ENCODE measurements at places on chromosomes 6 and 20. TPM values are rescaled to one million over a fixed set of nuclear protein-coding genes. Genes with fewer than 3 reads are reported as not detected.
A peak's percentile ranks its signal among the peaks of the same experiment; 100 is the strongest.

GRCh38 chr6:26541579-26541978, 3.4 kb downstream of the HMGN4 start:
- no peak for DNase-seq

DNA sequence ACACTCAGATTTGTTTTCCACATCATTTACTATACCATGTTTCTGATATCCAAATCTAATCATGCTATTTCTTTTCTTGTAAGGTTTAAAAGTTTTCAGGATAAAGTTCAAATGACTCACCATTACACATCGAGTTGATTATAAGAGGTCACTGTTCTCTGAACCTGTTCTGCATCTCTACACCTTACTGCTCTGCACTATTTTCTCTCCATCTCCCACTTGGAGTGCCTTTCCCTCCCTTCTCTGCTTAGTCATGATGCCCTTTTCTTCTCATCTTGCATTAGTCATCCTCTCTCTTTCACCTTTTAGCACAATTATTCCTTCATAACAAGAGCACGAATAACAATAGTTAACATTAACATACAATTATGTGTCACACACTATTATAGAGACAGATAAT, 37.5 kb upstream of the FUT9 start:
- peak; percentile 1 for DNase-seq

- no peak for DNase-seq
Measured at GRCh38 chr6:6746333-6746969, 157.9 kb downstream of the LY86 start.

- DNase-seq, result peak; percentile 4
Measured at GRCh38 chr6:89475101-89475500, 42.1 kb downstream of the ANKRD6 start.

- DNase-seq, result no peak
Measured at GRCh38 chr6:138896104-138896756, 91.8 kb downstream of the REPS1 start.

DNA sequence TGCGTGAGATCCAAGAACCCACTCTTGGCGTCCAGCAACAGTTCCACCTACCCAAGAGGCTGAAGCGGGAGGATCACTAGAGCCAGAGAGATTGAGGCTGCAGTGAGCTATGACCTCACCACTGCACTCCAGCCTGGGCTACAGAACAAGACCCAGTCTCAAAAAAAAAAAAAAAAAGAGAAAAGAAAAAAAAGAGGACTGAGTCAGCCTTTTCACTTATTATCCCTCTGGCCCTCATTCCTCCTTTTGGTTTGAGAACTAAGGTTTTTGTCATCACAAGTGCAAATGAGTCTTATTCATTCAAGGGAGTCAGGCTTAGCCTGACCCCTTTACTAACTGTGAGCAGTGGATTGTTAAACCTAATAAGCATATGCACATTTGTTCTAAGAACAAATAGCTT, 37.9 kb upstream of the JARID2 start:
- DNase-seq, result no peak

GRCh38 chr6:116387374-116387773, 16.6 kb downstream of the DSE start:
- peak; percentile 84 for DNase-seq

DNA sequence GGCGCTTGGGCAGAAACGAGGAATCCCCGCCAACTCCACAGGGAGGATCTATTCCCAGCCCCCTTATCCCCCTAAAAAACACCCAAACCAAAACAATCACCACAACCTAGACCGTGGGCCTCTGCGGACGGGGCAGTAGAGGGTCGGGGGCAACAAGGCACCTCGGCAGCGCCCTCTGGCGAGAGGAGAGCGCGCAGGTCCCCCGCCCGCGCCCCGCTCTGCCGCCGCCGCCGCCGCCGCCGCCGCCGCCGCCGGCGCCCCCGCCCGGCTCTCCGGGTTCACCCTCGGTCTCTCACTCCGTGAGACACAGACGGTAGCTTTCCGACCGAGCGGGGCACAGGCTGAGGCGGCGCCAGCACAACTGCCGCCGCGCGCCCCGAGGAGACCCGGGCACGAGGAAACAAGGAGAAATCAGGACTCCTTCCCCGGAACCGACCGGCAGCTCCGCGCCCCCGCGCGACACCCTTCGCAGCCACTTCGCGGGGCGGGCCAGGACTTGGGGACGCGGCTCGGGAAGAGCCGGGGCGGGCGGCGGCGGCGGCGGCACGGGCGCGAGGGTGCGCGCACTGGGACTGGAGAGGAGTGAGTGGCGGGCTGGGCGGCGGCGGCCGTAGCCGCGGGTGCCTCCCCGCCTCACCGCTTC, at the start of gene SLC35F1:
TSS of gene SLC35F1 (plus strand) at position 307 of the 643 bp plus-strand sequence.
- DNase-seq, result no peak

DNA sequence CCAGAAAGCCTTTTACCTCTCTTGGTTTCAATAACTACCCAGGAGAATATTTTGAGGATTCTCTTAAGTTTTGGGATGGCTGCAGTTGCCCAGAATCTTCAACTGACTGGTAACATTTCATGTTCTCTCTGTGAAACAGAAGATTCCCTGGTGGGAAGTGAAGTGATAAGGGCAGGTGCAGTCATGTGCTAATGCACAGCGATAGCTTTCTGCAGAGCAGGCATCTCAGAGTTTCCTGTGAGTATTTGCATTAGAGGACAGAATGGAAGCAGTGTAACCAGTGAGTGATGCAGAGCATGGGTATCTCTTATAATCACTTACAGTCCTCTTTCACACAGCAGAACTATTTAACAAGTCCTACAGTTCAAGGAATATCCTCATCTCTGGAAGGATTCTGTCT, 76.1 kb downstream of the HCRTR2 start:
- no peak for DNase-seq

GRCh38 chr20:33830371-33830770, 19.2 kb downstream of the CHMP4B start:
- DNase-seq, result no peak

DNA sequence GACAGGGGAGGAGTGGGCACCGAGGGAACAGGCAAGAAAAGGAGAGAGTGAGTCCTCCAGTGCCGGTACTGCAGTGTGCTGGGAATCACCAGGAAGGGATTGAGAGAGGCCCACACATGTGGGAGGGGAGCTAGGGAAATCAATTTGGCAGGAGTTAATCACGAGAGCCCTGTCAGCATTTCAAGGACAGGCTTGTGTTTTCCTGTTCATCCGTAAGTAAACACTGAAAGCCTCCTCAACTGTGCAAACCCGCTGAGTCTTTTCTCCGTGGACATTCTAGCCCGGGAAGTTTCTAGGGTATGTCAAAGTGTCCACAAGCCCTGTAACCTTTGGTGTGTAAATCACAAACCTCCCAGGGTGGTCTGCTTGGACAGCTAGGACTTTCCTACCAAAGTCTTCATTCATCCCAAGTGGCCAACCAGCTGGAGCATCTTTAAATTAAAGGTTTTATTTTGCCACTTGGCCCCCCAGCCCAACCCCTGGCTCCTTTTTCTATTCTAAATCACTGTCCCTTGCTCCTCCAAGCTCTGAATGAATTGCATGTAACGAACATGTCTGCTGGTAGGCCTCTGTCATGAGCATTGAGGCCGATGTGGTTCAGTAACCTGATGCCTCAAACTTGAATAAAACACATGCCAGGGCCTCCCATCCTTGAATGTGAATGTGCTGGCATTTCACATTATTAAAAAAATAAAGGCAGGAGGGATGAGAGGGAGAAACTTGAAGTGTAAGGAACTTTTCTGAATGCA, 149.1 kb downstream of the ZNF217 start:
- DNase-seq, result no peak

- peak; percentile 61 for DNase-seq
Measured at GRCh38 chr6:42929821-42930360, 611 bp downstream of the CNPY3 start.

DNA sequence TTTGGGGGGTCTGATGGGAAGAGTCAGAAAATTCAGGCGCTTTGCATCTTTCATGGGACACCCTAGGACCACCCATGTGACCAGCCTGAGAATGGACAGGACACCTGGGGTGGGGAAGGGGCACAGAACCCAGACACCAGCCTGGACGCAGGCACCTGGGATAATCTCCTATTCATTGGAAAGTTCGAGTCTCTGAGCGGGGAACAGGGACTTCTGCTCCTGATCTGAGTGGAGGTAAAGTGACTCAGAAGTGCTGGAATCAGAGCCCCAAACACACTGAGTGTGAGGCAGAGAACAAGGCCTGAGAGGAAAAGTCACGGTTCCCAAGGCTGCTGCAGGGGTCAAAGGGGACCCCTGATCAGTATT, 1.4 kb downstream of the HLA-B start:
- DNase-seq, result no peak

- no peak for DNase-seq
Measured at GRCh38 chr20:3123542-3123941, 36.1 kb downstream of the FASTKD5 start.

- DNase-seq, result no peak
Measured at GRCh38 chr6:135347887-135348286, 149.7 kb downstream of the AHI1 start.

GRCh38 chr6:14217728-14218518, 100.4 kb downstream of the CD83 start:
- DNase-seq, result no peak

DNA sequence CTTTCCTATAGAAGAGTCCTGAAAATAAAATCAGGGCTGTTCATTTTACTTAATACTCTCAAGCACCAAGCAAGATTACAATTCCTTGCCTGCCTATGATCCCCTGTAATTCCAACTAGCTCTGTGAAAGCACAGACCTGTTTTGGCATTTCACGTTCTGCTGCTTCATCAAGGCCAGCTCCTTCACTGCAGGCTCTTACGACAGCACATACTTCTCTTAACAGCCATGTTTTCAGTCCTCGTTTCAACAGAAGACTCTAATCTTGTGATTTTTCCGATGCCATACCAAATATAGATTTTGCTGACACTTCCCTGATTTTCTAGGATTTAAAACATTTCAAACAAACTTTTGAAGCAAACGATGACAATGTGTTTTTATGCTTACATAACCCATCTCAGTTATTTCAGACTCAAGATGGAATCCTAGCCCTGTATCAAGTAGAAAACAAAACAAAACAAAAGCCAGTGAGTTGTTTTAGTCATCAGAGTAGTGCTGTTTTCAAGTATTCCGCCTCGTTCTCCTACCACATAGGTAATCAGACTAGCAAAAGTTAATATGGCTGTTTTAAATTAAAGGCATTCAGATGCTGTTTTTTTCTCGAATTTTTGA, 616.5 kb upstream of the CITED2 start:
- DNase-seq, result no peak

DNA sequence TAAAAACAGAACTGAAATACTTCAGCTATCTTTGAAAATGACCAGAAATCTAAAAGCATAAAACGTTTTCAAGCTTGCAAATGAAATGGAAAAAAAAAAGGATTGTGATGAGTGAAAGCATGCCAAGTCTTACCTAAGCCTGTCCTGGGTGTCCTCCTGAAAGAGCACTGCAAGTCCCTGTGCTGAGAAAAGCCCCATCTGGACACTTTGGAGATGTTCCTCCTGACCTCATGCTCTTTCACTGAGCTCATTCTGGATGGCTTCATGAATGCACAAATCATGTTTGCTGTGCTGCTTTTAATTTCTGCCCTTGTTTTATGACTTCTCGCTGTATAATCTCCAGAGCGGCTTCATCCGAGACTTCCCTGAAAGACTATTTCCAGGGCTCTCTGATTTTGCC, 136.0 kb downstream of the SOD2 start:
- no peak for DNase-seq

GRCh38 chr6:140201787-140202458, 827.5 kb upstream of the CITED2 start:
- DNase-seq, result no peak

DNA sequence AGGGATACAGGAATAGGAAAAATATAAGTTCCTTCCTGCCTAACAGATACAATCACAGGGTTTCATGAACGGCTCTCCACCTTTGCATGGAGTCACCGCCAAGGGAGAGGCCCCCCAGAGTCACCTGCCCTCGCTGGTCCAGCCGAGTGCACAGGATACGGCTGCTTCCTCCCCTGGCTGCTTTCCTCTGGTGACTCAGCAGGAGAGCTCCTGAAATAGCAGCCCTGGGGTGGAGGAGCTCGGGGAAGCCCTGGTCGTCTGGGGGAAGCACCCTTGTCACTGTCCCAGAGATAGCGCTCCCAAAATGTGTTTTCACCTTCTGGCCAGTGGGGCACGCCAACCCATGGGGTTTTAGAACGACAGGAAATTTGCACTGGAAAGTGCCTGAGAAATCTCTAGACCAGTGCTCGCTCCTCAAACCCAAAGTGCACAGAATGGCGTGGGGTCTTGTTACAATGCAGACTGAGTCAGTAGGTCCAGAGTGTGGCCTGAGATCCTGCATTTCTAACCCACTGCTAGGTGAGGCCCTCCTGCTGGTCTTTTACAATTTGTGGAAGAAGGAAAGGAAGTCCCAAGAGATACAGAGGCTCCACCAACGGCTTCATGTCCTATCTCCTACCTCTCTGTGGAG, 35.9 kb upstream of the FAM50B start:
- DNase-seq, result peak; percentile 86

DNA sequence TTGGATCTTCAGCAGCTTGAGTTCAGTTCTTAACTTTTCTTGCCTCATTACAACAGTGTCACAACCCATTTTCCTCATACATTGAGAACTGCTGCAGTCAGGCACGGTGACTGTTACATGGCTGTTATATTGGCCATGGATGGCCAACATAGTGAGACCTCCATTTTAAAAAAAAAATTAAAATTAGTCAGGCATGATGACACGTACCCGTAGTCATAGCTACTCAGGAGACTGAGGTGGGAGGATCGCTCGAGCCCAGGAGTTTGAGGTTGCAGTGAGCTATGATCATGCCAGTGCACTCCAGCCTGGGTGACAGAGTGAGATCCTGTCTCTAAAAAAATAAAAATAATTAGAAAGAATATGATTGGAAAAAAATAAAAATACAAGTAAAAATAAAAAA, 9.9 kb upstream of the MMP24 start:
- DNase-seq, result no peak

DNA sequence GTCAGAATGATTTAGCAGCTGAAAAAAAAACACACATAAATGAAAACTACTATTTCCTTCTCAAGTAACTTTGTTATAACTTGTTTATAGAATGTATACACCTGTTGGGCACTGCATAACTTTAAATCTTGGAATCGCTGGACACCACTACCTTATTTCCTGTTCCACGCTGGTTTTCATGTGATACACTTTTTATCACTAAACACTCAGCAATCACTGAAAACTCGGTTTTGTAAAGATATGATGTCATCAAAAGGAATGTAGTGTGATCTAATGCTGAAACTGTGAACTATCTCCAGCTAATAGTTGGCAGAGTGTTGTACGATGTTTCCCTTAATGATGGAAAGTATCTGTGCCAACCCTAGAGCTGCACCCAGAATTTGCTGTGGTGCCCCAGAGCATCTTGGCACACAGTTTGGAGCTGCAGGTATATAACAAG, 127.9 kb downstream of the BACH2 start:
- DNase-seq, result peak; percentile 62

GRCh38 chr20:35510951-35511735, 18.3 kb downstream of the C20orf173 start:
- DNase-seq, result peak; percentile 69

The KCNK5 gene
- total RNA-seq, result not detected

The LKAAEAR1 gene
- total RNA-seq, result 0.24 TPM

The SOX18 gene
- 1.9 TPM for total RNA-seq

The PLA2G7 gene
- not detected for total RNA-seq

The FAM83C gene
- total RNA-seq, result 0.24 TPM

The MKKS gene
- 11.2 TPM for total RNA-seq

The HRH3 gene
- total RNA-seq, result not detected

The GSTA3 gene
- total RNA-seq, result not detected

The OR2B2 gene
- total RNA-seq, result not detected

Data from A172 (cell line).